ENCODE measurements at places on chromosomes 3 and 15.

GRCh38 chr3:137511655-137512054, 252.5 kb upstream of the SOX14 start:
- DNase-seq, result no peak

- no peak for DNase-seq
These were observed 216.9 kb downstream of the ROBO2 start for GRCh38 chr3:77256584-77257503.

- DNase-seq, result no peak
These were observed 235.2 kb downstream of the GREM1 start for GRCh38 chr15:32952901-32953532.

DNA sequence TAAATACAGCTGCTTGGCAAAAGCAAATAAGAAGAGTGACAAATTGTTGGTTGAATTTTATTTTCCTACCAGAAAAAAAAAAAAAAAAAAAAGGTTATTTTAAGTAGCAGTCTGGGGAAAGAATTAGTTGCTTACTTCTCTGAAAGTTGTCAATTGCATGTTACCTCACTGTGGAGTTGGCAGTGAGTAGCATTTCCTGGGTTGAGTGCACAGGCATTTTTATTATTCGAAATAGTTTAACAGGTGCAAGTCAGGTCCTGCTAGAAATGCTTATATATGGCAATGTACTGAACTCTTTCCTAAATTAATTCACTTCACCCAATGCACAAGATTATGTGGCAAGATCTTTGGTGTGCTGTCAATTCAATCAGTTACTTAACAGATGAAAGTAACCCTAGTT, 680.6 kb downstream of the EPHA3 start:
- DNase-seq, result no peak

- DNase-seq, result no peak
These were observed 16.9 kb downstream of the THBS1 start for GRCh38 chr15:39597751-39598185.

All from LoVo (cell line).